Large intestine (tissue), 12 donors: ENCODE measurements at places on chromosomes 12 and 14.

DNA sequence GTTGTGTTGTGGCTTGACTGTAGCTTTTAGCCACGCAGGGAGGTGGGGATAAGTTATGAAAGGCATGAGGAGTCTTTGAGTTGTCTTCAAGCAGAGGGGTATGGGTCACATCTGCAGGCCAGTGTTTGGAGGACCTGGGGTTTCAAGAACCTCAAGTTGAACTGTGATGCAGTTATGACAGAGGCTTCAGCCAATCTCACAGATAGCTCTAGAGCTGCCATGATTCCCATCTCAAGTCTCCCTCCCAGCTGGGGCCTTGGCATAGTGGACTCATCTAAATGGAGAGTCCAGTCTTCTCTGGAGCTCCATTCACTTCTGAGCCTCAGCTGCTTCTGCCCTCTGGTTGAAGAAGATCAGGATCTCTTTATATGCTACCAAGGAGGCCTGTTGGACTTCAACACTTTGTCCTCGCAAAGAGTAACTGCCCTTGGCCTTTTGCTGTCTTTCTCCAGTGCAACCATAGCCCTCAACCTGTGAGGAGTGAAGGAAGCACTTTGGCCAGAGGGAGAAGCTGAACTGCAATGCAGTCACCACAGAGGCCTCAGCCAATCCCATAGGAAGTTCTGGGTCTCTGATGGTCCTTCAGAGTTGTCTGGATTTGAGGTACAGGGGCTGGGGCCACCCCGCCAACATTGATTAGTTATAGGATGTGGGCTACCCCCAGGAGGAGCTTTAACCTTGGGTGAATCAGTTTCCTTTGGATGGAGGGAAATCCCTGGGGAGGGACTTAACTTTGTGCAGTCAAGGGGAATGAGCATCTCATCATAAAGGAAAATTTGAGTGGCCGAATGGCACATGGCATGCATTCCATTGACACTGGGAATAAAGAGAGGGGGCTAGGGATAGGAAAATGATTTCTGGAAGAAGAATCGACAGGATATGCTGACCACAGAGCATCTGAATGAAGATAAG lies 230.5 kb downstream of the PCNX1 start:
- DNase-seq: no peak

GRCh38 chr12:70227911-70228310 lies 15.3 kb upstream of the CNOT2 start:
- DNase-seq: no peak

GRCh38 chr12:82625523-82625922 lies 61.2 kb upstream of the TMTC2 start:
- DNase-seq: no peak

DNA sequence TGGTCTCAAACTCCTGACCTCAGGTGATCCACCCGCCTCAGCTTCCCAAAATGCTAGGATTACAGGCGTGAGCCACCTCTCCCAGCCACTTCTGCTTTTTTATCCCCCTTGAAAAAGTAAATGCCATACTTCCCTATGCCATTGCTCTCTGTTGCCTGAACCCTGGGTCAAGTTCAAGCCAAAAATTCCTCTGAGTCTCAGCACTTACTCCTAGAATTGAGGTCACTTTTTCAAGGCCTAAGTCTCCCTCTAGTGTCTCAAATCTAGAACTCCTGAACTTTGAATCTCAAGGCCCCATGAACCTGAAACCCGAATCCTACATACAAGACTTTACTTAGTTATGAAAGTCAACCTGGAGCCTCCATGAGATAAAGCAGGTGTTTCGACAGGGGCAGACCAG lies 1.4 kb upstream of the APOBEC1 start:
- DNase-seq: no peak

DNA sequence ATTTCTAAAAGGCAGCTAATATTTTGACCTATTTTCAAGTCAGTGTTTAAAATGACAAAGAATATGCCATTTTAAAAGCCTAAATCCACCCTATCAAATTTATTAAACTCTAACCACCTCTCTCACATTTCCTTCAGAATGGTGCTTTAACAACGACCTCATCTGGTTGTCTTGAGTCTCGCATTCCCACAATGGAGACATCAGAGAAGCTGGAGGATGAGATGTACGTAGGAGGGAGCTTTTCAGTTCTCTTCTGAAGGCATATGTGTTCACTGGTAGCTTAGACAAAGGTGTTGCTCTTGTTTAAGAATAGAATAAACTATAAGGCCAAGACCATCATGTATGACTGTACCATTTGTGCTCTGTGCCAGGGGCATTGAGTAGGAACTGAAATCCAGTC lies 82.9 kb downstream of the BCL2L14 start:
- DNase-seq: no peak

GRCh38 chr14:97021001-97021400 lies 223.8 kb downstream of the VRK1 start:
- no peak for DNase-seq
